ENCODE measurements at places on chromosomes 4 and X. TPM values are rescaled to one million over a fixed set of nuclear protein-coding genes. Genes with fewer than 3 reads are reported as not detected.
A peak's percentile ranks its signal among the peaks of the same experiment; 100 is the strongest.

DNA sequence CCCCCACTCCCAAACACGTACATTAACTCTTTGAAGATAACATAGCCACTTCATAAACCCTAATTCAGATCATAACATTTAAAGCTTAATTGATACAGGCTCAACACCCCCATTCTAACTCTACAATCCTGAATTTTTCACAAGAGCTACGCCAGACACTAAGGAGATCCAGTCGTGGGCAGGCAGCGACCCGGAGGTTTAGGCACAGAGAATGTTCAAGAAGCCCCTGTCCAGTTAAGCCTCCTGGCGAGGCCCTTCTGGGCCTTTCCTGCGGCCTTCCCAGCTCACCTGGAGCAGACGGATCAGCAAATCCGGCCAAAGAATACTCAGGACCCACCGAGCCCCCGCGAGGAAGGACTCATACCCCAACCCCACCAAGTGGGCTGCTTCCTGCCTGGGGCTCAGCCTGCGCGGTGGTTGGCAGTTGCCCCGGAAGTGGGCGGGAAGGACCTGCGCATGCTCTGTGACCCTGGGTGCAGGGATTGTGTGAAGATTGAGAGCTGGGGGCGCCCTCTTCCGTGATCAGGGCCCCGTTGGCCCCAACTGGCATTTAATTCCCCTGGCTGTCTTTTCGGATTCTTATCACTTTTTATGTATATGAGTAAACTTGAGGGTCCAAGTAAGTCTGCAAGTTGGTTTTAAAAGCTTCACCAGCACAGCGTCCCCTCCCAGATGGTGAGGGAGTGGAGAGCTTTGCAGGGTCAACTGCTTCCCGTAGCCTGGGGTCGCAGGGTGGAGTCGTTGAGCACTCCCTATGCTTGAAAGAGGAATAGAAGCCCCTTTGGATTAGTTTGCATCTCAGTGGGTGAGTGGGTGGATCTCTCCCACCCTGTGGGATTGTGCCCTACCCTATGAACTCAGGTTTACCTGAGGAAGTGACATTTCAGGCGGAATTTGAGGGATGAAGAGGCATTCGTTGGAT is at the start of gene TRIM61:
Gene TRIM61, minus strand, starts transcription at position 415 of the 922 bp plus-strand sequence. CDS start 7,655 bp downstream, outside the sequence.
- DNase-seq: peak; percentile 74

GRCh38 chr4:25258980-25259578 is 25.2 kb downstream of the PI4K2B start:
- no peak for DNase-seq

DNA sequence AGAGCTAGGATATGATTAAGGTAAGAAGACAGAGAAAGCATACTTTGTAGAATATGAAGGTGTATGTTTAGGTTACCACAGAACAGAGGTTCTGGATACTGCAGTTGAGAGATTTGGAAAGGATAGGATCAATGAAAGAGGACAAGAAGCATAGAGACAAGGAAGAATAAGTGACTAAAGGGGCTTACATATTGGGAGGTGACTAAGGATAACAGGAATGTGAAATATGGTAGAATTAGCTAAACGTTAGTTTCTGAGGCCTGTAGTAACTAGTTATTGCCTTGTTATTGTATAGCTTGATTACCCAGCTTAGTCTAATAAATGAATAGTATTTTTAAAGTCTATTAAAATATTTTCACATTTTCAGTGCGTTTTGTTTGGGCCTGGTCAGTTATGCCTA is 38.2 kb downstream of the CENPI start:
- DNase-seq: no peak

GRCh38 chr4:110183643-110184042 is 14.8 kb downstream of the ELOVL6 start:
- DNase-seq: no peak

DNA sequence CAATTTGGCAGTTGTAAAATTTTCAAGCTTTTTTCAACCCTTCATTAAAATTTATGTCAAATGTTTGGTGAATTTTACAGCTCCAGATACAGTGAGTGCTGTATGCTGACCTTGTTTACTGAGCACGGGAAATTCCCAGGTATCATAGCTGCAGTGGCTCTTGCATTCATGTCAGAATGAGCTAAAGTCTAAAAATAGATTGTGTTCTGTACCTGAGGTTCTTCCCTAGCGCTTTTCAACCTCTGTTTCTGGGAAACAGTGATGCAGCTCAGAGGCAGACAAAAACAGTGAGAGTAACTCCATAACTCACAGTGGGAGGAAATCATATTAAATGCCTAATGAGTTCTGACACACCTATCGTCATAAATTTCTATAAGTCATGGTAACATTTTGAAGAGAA is 393.8 kb upstream of the GNPDA2 start:
- no peak for DNase-seq

DNA sequence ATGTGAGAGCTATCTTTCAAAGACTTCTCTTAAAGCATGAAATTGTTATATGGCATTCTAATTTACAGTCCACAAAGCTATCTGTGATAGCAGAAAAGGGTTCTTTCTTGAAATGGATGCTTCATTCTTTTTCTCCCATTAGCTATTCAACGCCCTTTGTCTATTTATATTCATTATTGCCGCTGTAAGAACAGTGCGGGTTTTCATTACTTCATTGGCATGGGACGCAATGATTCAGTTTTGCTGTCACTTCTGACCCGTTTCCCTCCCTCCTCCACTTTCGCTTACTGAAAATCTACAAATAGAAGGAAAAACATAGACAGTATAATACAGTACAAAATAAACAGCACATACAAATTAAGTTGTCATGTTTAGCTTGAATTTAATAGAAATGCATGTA is 394.6 kb downstream of the PCDH7 start:
- no peak for DNase-seq

DNA sequence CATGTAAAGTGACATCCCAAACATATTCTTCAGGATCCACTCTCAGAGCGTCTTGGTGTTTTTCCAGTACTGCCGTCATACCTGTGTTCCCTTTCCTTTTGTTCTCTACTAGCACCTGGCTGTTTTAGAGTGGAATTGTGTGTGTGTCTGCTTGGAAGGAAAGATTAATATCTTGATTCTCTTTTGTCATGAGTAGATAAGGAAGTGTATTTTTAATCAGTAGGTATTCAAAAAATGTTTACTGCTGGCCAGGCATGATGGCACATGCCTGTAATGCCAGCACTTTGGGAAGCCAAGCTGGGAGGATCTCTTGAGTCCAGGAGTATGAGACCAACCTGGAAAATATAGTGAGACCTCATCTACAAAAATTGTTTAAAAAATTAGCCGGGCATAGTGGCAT is 198.8 kb downstream of the CBR4 start:
- DNase-seq: no peak

FAM90A26 gene
- polyA plus RNA-seq: 0.08 TPM

PRDM5 gene
- polyA plus RNA-seq: 12.2 TPM
